WERI-Rb-1 (cell line): ENCODE measurements at places on chromosomes 2 and 18.

DNA sequence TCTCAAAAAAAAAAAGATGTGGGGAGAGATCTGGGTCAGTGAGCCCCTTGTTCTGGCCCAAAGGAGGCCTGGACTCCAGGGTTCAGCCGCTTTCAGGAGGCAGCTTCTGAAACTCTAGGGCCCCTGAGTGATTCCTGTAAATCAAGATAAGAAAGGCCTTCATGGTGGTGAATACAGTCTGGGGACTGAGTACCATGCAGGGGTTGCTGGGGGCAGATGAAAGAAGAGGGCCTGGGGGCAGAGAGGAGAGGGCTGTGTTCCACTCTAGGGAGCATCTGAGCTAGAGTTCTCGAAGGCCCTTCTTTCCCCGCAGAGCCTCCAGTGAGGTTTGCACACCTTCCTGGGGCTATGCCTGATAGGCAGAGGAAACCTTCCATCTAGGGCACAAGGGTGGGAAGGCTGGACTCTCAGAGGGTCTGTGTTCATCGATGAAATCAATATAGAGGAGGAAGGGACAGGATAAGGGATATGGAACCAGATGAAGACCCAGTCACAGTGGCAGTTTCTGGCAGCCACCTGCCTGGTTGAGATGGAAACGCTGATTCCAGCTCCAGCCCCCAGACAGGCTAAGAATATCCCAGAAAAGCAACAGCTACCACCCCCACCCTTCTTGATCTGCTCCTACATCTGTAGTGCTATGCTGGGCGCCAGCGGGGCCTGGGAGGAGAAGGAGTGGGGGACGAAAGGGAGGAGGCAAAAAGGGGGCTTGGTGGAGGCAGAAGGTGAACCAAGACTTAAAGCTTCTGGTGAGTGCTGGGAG, 4.7 kb upstream of the CDK5R2 start:
- DNase-seq: peak; percentile 59

DNA sequence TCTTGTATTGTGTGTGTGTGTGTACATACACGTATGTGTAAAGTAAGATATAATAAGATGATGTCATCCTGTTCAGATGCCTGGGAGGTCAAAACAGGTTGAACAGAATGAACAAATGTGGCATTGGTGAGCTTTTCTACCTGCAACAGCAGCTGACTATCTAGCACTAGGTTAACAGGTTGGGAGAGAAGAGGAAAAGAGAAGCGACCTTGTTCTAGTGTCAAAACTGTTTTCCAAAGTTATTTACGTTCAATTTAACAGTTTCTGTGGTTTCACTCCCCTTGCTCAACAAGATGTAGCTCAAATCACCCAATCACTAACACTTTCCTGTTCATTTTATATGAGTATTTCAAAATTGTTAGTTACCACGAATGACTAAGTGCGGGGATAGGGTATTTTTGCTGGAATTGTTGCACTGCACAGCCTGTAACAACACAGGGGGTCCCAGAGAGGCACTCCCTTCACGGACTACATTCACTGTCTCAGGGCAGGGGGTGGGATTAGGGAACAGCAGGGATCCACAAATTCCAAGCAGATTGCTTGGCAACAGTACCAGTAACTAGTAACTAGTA, 67.5 kb upstream of the DTNB start:
- DNase-seq: peak; percentile 30

DNA sequence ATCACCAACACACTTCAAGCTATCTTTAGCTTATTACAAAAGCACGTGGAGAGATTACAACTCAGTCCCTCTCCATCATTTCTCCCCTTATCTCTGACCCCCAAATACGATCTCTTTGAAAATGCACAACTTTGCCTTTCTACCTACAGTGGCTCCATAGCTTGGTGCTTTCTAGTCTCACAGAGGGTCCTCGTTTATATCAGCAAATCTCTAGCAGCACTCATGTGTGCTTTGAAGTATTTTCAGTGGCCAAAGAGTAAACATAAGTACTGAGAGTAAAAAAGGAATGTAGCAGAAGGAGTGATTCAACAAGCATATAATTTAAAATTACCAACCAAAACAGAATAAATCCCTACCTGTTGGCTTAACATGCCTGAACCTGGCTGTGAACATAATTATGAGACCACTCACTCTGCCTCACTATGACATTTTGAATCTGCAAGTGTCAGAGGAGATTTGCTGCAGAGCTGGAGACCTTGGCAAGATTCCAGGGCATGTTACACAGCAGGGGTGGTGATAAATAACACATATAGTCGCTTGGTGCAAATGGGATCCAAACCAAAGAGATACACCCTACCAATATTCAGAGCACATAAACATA, 54.6 kb downstream of the LAMA3 start:
- DNase-seq: no peak

- DNase-seq: no peak
Measured at GRCh38 chr2:50732796-50733195, 299.1 kb downstream of the NRXN1 start.

DNA sequence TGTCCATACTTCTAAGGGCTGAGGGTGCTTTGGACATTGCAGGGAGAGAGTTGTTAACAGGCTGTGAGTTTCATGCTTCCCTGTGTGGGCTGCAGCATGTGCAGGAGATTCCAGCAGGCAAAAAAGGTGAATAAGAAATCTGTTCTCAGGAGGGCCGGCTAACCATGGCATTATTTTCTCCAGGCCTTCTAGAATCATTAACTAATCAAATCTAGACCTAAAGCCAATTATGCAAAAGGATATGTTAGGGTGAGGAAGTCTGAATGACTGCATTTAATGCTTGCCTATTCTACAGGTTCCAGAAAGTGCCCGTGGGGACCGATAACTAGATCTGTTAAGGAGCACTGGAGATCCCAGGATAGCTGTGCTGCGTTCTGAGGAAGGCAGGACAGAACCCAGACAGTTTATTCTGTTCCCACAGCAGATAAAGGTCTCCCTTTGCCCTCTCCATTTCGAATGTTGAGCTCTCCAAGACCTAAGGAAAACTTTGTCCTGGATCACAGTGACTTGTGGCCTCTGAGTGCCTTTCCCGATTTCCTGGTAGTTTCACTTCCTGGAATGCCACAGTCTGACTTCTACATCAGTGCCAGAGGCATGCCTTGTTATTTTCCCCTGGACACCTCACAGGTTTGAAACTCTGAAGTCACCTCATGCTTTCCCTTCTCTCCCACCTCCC, 50.0 kb upstream of the ZFP36L2 start:
- DNase-seq: no peak

- DNase-seq: no peak
Measured at GRCh38 chr18:3935305-3935704, 485.3 kb downstream of the TGIF1 start.

GRCh38 chr2:17540093-17540812, at the start of gene VSNL1:
Gene VSNL1 (plus strand): TSS chr2:17540696. CDS start chr2:17592075, 51,379 bp downstream.
- DNase-seq: peak; percentile 97

DNA sequence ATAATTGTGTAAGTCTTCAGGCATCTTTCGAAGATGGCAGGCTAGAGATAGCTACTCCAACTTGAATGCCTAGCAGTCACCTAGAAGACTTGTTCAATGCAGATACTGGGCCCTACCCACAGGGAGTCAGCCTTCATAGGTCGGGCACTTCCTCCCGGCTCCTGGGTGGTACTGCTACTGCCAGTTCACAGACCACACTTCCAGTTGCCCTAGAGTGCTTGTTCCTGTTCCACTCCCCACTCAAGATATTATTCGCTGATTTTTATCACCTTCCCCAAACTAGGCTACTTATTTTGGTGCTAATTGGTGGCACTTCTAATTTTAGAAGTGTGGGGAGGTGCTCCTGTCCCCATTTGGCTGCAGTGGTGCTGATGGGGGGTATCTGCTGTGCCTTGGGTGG, 34.2 kb downstream of the INPP4A start:
- no peak for DNase-seq

DNA sequence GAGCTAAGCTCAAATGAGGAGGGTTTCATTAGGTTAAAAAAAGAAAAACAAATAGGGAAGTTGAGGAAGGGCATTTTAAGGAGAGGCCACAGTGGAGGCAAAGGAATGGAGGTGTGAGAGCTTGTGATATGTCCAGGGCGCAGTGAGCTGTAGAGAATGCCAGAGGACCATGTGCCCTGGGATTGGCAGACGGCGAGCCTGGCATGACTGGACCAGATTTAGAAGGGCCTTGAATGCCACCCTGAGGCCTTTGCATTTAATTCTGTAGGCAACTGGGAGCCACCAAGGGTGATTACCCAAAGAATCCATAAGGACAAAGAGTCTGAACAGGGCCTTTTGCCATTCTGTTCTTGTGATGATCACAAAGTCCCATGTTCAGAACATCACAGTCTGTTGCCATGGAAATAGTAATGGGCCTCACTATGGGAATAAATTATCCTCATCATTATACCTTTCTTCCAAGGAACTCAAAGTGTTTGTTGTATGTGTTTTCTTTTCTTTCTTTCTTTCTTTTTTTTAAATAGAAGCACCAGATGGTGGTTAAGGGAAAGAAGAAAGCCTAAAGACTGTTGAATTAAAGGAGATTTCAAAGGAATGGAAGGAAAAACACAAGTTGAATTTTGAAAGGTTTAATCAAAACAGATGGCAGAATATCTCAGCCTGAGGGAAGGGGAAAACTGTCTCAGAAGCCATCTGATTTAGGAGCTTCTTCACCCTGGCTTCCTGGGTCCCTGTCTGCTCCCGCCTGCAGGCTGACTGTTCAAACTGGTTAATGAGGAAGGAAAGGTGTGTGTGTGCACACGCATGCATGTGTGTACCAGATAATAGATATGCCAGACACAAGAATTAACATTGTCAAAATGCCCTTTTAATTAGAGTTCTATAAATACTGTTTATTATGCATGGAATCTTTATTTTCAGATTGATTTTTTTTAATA, 31.6 kb upstream of the NCOA1 start:
- DNase-seq: no peak
